ENCODE measurements at places on chromosomes 2 and 18. TPM values are rescaled to one million over a fixed set of nuclear protein-coding genes. Genes with fewer than 3 reads are reported as not detected.

GRCh38 chr18:72672364-72673184 lies 128.4 kb upstream of the CBLN2 start:
- peak; percentile 37 for DNase-seq

The CNOT9 gene
- total RNA-seq = 20.0 TPM

DNA sequence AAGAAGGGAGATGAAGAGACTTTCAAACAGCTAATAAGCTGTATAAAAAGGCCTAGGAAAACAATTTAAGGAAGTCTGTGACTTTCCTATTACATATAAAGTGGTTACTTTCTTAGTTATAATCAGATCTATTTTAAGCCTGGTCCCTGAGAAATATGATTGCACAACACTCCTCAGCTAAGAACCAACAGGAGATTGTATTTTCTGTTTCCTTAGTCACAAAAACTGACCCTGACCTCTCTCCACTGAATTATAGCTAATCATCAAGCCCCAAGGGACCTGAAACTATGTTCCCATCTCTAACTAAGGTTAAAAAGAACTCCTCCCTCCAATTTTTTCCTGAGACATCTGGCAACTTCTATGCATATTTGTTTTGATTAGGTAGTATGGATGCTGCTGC lies 106.9 kb downstream of the ROCK1 start:
- DNase-seq = peak; percentile 40

The SPATA3 gene
- not detected for total RNA-seq

The LIMS2 gene
- total RNA-seq = 30.6 TPM

Data from umbilical cord (tissue), 2 donors.